NCI-H460 (cell line): ENCODE measurements at places on chromosomes 2 and 18. TPM values are rescaled to one million over a fixed set of nuclear protein-coding genes. Genes with fewer than 3 reads are reported as not detected.

DAW1 gene
- total RNA-seq, result 99.2 and 104 TPM in 2 replicates

GRCh38 chr2:133498662-133499585, 69.3 kb downstream of the NCKAP5 start:
- no peak for DNase-seq

DSC2 gene
- 13.3 and 15.1 TPM in 2 replicates for total RNA-seq

DNA sequence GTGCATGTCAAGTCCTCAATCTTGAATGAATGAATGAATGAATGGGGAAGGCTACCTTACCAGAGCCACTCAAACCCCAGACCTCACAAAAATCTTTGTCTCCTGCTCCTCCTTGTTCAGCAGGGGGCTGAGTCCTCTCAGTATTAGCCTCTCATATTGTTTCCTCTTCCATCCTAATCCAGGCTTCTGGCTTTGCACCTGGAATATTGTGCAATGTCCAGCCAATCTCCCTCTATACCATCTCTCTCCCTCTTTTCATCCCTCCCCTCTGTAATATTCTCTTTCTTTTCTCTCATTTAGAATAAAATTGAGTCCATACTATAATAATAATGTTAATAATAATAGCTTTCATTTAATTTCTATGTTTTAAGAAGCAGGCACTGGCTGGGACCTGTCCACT, 34.3 kb downstream of the ARHGAP25 start:
- DNase-seq, result no peak

GRCh38 chr2:208175840-208176153, 12.4 kb upstream of the CRYGA start:
- no peak for DNase-seq

GRCh38 chr2:222442665-222443064, 18.3 kb downstream of the SGPP2 start:
- no peak for DNase-seq
